ENCODE measurements at places on chromosomes 4 and X.

DNA sequence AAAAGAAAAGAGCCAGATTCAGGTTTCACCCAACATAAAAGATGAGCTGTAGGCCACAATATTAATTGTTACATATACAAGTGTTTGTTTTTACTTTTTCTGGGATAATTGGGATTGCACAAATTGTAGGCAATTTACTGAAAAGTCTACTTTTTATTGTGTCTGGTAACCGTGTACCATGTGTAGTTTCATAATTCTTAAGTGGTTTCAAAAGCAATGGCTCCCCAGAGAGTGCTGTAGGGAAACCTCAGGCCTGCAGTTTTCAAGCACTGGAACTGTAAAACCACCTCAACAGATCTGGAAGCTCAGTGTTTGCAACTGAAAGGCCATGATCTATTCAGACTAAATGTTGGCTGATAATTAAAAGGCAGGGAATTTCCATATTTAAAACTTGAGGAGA, 53.9 kb upstream of the MMAA start:
- DNase-seq = no peak

DNA sequence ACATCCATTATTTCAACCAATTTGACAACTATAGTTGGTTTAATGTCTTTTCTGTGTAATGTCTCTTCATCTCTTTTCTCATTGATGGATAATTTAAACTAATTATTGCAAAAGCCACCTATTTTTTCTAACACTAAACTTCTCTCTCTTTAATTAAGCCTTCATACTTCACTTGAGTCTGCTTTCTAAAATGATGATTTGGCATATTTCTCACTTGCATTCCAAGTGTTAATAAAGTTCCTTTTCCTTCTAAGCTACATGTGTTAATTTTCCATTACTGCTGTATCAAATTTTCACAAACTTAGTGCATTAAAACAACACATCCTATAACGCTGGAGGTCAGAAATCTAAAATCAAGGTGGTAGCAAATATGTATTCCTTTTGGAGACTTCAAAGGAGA, 1743.8 kb upstream of the PCDH7 start:
- no peak for DNase-seq

GRCh38 chrX:13263560-13264251, 56.1 kb downstream of the ATXN3L start:
- DNase-seq = peak; percentile 46

- DNase-seq = no peak
Observed at GRCh38 chr4:61772126-61772525, 572.0 kb downstream of the ADGRL3 start.

DNA sequence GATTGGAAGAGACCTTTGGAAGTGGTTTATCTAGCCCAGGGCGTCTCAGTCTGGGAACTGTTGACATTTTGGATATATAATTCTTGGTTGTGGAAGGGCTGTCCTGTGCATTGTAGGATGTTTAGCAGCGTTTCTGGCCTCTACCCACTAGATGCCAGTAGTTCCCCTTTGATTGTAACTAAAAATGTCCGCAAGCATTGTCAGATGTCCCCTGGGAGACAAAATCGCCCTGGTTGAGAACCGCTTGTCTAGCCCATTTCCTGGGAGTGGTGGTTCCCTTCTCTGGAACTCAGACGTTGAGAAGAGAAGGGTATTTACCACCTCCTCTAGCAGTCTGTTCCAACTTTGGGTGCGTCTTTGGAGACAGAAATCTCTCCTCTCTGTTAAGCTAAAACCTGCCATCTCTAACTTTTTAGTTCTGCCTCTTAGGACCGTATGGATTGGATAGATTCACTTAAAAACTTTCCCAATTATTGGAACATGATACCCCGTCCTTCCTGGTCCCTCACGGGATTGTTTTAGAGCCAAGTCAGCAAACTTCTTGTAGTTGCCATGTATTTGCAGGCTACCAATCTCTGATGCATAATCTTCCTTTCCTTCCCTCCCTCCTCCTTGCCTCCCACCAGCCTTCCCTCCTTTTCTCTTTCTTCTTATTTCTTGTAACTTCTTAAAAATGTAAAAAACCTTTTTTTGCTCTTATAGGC, 13.9 kb downstream of the TMEM165 start:
- no peak for DNase-seq

- DNase-seq = no peak
Observed at GRCh38 chrX:5907207-5907606, 321.5 kb downstream of the NLGN4X start.

DNA sequence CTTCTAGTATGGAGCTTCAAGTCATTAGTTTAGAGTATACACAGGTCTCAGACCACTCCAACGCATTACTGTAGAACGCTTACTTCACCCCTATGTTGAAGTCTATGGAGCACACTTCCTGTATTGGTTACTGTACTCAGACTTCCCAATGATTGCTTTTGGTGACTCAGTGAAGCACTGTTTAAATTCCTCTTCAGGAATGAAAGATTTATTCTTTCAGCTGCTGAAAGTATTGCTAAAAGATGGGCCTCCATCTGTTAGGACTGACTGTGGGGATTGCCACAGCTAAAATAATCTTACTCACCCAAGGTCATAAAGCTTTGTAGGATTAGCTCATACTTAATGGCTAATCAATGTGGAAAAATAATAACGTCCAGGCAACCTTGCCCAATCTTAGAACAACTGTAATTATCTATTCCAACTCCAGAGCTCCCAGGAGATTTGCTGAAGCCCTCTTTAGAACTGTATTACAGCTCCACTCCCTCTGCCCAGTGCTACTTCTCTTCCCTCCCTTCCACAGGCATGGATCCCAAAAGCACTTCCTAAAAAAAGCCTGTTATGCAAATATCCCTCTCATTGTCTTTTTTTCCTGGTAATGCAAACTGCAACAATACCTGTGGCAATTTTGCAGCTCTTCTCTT, 281.9 kb upstream of the HS3ST1 start:
- DNase-seq = no peak

GRCh38 chr4:2930135-2930757, 33.0 kb downstream of the NOP14 start:
- DNase-seq = no peak

- no peak for DNase-seq
Observed at GRCh38 chr4:83269256-83269655, 15.3 kb downstream of the COQ2 start.

DNA sequence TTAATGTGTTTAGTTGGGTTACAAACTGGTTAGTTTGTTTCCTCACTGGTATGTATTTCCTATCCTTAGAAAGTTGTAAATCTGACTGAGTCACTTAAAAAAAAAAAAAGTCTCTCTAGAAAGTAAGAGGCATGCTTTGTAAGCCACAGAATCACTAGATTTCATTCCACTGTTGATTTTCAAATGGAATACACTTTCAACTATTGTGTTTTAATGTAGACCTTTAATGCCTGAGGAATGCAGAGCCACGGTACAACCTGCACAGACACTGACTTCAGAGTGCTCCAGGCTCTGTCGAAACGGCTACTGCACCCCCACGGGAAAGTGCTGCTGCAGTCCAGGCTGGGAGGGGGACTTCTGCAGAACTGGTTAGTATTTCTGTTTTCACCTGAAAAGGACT, 88.6 kb downstream of the HHIP start:
- DNase-seq = no peak

- peak; percentile 77 for DNase-seq
Observed at GRCh38 chrX:153019166-153019565, 25.2 kb upstream of the PNMA5 start.

GRCh38 chrX:41981481-41982013, 58.2 kb upstream of the CASK start:
- DNase-seq = no peak

DNA sequence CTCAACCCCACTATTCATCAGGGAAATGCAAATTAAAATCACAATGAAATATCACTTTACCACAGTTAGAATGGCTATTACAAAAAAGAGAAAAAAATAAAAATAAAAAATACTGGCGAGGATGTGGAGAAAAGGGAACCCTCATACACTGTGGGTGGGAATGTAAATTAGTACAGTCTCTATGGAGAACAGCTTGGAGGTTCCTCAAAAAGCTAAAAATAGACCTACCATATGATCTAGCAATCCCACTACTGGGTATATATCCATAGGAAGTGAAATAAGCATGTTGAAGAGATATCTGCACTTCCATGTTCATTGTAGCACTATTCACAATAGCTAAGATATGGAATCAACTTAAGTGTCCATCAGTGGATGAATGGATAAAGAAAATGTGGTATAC, 50.5 kb upstream of the PAGE1 start:
- DNase-seq = no peak

DNA sequence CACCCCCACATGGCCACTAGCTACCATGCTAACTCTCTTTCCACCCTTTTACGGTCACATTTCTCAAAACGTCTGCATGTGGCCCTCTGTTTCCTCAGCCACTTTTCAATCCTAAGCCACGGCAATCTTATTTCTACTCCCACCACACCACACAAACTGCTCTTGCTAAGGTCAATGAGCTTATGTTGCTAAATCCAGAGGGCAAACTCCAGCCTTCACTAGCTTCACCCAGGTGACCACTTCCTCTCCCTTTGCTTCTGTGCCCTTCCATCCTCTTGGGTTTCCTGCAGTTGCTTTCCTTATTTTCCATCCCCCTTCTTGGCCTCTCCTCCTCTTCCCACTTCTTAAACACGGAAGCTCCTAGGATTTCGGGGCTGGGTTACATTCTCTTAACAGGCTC, 16.5 kb downstream of the CETN2 start:
- no peak for DNase-seq

- no peak for DNase-seq
Observed at GRCh38 chrX:107880054-107880610, 54.5 kb downstream of the MID2 start.

GRCh38 chr4:158201876-158202275, 8.4 kb upstream of the TMEM144 start:
- no peak for DNase-seq

DNA sequence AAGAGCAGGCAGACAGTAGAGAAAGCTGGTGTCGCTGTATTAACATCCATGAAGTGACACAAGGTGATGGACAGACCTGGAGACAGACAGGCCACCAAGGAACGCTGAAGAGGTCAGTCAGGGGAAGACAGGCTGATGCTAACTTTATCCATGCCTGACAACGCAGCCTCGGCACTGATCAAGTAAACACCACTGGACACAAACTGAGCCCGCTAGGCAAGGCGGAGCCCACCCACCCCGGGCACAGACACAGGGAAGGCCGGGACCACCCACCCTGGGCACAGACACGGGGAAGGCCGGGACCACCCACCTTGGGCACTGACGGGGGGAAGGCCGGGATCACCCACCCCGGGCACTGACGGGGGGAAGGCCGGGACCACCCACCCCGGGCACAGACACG, 18.8 kb downstream of the PPP2R3B start:
- no peak for DNase-seq

DNA sequence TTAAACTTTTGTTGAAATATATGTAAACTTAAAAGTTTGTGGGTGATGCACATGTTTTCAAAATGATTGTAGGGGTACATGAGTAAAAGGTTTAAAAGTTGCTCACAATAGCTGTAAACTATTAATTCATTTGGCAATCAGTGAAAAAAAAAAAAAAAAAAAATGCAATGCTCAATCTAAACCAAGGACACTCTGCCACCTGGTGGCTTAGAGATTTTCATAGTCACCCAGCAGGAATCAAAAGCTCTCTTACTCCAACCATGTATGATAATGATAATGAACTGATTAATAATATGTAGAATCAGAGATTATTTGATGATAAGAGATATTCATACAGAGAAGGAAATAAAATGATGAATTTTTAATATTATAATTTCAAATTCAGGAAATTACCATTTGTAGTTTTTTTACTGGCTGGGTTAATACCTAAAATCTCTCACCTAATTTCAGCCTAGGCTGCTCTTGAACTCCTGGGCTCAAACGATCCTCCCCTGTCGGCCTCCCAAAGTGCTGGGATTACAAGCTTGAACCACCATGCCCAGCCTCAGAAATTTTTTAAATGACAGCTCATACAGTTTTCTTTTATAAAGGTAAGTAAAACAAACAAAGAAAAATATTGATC, 46.9 kb upstream of the SLC25A4 start:
- DNase-seq = no peak

GRCh38 chr4:26525771-26526150, 35.5 kb upstream of the CCKAR start:
- DNase-seq = no peak

GRCh38 chr4:185203486-185204237, at the start of gene CFAP97:
Gene CFAP97, minus strand, starts transcription at chr4:185204000. Its CDS starts 12,804 bp downstream, at chr4:185191196.
- peak; percentile 92 for DNase-seq

DNA sequence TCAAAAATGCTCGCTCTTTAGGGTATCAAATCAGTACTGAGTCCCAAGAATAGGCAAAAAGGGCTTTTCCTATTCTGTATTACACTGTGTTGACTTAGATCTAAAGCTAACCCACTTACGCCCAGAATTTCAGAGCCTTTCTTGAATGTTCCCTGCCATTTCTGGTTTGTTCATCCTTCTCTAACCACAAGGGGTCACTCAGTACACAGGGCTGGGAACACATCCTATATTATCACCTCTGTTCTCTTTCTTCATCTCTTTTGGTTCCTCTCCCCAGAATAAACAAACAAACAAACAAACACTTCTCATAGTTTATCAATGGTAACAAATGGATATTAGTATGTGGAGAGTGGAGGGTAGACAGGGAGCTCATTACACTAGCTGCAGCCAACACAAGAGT, 25.5 kb upstream of the MORC4 start:
- DNase-seq = no peak

- DNase-seq = no peak
Observed at GRCh38 chr4:152188801-152189200, 347.1 kb downstream of the FBXW7 start.

DNA sequence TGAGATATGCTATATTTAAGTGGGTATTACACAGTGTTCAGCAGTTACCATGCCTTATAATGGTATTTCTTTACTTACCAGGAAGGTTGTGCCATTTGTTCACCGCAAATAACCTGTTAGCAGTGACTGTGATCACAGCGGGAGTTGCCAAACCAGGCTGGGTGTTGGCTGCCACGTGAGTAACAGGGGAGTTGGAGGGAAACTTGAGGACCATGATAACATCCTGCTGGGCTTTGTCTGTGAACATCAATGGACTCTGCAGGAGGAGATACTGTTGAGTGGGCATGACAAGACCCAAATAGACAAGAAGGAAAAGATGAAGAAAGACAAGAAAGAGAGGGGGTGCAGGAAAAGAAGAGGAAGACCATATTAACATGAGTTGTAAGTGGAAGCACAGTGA, 242.9 kb downstream of the DCLK2 start:
- no peak for DNase-seq

- DNase-seq = no peak
Observed at GRCh38 chrX:38166478-38167083, 54.1 kb downstream of the SRPX start.

- DNase-seq = no peak
Observed at GRCh38 chr4:70979445-70980008, 13.9 kb upstream of the DCK start.

GRCh38 chr4:25993395-25994185, 79.6 kb downstream of the SMIM20 start:
- DNase-seq = peak; percentile 18

- no peak for DNase-seq
Observed at GRCh38 chr4:17055788-17056187, 157.3 kb upstream of the LDB2 start.

GRCh38 chrX:23888887-23889501, 18.7 kb downstream of the APOO start:
- no peak for DNase-seq

- no peak for DNase-seq
Observed at GRCh38 chr4:15755321-15756155, 22.6 kb upstream of the CD38 start.

- no peak for DNase-seq
Observed at GRCh38 chr4:26369581-26369980, 48.8 kb downstream of the RBPJ start.

Data from T-helper 2 cell (primary cell).